ENCODE measurements at places on chromosomes 13 and 19.

DNA sequence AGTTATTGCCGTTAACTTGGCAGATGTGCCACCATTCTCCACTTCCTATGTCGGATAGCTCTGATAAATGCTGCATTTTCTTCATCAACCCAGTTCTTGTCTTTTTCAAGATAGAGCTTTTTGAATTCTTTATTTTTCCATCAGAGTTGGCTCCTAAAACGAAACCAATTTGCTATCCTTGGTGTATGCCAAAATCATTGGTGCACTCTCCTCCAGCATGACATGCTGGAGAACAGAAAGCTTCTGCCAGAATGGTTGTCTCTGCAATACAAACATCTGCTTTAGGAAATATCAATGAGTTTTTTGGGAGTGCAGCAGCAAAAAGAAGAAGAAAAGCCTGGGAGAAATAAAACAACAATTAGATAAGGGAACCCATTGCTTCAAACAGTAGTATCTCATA is 124.2 kb downstream of the CDK8 start:
- DNase-seq, result no peak

GRCh38 chr13:99869830-99870229 is 101.7 kb downstream of the ZIC5 start:
- no peak for DNase-seq

DNA sequence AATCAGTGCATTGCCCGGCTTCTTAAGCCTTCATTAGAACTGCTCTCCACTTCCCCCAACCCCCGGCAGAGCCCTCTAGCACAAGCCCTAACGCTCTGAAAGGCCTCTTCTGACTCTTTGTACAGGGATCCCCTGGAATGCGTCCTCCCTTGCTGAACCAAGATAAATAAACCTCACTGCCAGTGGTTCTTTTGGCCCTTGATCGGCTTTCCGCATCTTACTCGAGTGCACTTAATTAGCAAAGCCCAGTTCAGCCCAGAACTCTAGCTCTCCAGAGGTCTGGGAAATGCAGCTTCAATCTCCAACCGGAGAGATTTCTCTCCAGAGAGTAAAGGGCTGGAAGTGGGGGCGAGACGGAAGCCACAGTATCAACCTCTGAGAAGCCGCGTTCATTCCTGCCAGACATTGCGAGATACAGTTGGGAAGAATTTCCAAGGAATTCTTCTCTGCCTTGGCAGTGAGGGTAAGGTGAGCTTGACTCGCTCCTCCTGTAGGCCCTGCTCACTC is 8.7 kb upstream of the ZNF444 start:
- DNase-seq, result no peak

- DNase-seq, result no peak
Observed at GRCh38 chr13:103403148-103403740, 337.0 kb upstream of the SLC10A2 start.

- no peak for DNase-seq
Observed at GRCh38 chr19:48836089-48837017, at the start of gene HSD17B14. Gene HSD17B14 (minus strand): TSS chr19:48836491. CDS start chr19:48836411, 80 bp downstream.

DNA sequence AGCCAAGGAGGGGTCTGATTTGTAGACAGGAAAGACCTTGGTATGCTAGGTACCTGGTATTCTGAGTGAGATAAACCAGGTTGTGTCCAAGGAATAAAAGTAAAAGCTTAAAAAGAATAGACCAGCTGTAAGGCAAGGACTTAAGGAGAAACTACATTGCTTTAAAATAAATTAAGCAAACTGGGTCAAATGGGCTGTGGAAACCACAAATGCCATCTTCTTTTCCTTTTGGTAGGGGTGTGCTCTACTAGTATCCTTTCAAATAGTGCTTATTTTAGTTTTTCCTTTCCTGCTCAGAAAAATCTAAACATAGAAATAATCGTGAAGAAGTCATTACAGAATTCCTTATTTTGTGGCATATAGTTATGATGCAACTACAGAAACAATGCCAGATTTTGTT is 138.6 kb upstream of the KLF12 start:
- DNase-seq, result no peak

DNA sequence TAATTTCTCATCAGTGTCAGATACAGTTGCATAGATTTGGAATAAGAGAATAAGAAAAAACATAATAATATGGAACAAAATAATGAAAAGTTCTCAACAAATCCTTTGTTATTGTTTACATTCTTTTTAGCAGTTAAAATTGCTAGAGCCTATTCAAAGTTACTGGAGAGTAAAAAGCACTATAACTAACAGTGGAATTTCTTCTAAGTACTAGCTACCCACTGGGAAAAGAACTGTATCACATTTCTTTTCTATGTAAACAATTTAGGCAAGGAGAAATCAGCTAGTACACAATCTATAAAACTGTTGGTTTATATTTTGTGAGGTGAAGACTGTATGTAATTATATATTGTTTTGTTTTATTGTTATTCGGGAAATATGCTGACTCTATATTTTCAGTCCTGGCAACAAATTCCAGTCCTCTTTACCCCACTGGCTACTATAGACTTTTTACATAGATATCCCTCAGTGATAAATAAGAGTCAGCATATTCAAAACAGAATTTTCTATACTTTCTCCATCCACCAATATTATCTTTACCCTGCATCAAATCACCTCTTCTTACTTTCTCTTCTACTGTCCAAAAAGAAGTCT is 222.0 kb downstream of the PCDH9 start:
- DNase-seq, result no peak
